ENCODE measurements at places on chromosomes 7 and 10. TPM values are rescaled to one million over a fixed set of nuclear protein-coding genes. Genes with fewer than 3 reads are reported as not detected.

Gene LIPJ
- total RNA-seq, result not detected

Gene RAMP3
- total RNA-seq, result not detected

Gene ORAI2
- total RNA-seq, result 46.2 TPM

Gene PLAU
- 0.12 TPM for total RNA-seq

Gene SMARCD3
- total RNA-seq, result 4.1 TPM

Gene C10orf143
- 3.8 TPM for total RNA-seq

Gene DDX21
- total RNA-seq, result 306 TPM

Data from activated naive CD8-positive, alpha-beta T cell treated with anti-CD3 and anti-CD28 coated beads for 36 hours (primary cell).